ENCODE measurements at places on chromosomes 11 and 22. TPM values are rescaled to one million over a fixed set of nuclear protein-coding genes. Genes with fewer than 3 reads are reported as not detected.

Gene OR8D1
- not detected for total RNA-seq

GRCh38 chr11:104151404-104152204 is 12.3 kb downstream of the PDGFD start:
- no peaks in the 10 kb centered on the region for H3K4me1 ChIP-seq
- no peaks in the 10 kb centered on the region for H3K36me3 ChIP-seq
- H3K27me3 ChIP-seq: no peaks in the 10 kb centered on the region

Gene SAA4
- total RNA-seq: not detected

DNA sequence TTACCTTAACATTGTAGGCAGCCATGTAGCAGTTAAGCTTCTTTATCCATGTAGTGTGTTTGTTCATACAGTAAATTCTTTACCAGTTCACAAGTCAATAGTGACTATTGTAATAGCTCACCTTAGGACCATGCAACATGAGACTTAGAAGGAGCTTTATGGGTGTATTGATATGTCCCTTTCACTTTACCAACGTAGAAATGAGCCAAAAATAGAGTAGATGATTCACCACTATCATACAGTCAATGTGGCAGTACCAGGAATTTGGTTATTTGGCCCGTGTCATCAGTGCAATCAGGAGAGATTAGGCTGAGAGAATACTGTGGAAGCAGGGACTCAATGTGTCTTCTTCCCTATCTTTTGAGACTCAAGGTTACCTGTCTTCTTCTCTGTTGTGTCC is 4.7 kb downstream of the ZDHHC13 start:
- no peak for DNase-seq
- H3K4me1 ChIP-seq: peaks cover 47% of the 10 kb centered on the region
- no peaks in the 10 kb centered on the region for H3K27me3 ChIP-seq
- no peak overlapping the region for H3K27ac ChIP-seq

Gene KRTAP5-8
- total RNA-seq: not detected

DNA sequence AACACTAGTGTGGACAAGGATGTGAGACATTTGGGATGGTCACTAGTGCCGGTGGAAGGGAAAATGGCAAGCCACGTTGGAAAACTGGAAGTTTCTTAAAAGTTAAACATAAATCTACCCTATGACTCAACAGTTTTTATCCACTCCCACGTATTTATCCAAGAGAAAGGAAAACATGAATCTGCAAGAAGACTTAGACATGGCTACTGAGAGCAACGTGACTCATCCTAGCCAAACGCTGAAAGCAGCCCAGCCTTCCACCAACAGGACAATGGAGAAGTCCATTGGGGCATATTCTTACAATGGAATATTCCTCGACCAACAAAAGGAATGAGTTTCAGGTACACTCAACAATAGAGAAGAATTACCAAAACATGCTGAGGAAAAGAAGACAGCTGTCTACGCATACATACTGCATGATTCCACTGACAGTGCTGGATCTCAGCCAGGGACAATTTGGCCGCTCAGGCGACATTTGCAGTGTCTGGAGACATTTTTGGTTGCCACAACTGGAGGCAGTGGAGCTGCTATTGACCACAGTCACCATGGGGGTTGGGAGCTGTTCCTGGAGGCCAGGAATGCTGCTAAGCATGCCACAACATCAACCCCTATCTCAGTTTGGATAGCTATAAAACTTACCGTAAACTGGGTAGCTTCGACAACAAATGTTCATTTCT is 21.2 kb downstream of the SYT13 start:
- no peak overlapping the region for H3K4me3 ChIP-seq
- peaks cover 40% of the 10 kb centered on the region for H3K27me3 ChIP-seq
- no peaks in the 10 kb centered on the region for H3K36me3 ChIP-seq
- DNase-seq: no peak
- no peak overlapping the region for H3K27ac ChIP-seq

Gene LRRC55
- total RNA-seq: not detected

- no peak overlapping the region for H3K4me3 ChIP-seq
- no peak for DNase-seq
- peaks cover 3% of the 10 kb centered on the region for H3K27me3 ChIP-seq
- H3K36me3 ChIP-seq: no peaks in the 10 kb centered on the region
These were observed 24.8 kb downstream of the AMOTL1 start for GRCh38 chr11:94793002-94793401.

Measured in activated CD8-positive, alpha-beta T cell treated with anti-CD3 and anti-CD28 coated beads for 36 hours (primary cell).